ENCODE measurements at places on chromosomes 3 and 15.

DNA sequence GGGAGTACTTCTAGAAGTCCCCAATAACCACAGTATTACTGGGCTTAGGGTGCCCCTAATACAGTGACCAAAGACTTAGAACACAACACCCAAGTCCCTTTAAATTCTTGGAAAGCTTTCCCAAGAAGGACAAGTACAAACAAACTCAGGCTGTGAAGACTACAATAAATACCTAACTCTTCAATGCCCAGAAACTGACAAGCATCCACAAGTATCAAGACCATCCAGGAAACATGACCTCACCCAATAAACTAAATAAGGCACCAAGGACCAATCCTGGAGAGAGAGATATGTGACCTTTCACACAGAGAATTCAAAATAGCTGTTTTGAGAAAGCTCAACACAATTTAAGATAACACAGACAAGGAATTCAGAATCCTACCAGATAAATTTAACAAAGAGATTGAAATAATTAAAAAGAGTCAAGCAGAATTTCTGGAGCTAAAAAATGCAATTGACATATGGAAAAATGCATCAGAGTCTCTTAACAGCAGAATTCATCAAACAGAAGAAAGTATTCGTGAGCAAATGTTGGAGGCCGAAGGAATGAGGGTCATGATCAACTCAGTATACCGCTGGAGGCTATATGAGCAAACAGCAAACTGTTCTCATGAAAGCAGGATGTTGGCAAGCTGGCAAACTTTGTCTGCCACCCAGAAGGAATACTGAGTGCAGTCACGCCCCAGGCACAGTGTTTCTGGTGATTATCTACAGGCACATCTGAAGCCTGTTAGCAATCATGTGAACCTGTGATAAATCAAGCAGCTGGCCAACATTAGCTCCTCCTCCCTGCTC lies 87.0 kb upstream of the NECTIN3 start:
- no peak overlapping the region for H3K27ac ChIP-seq
- no peak for DNase-seq
- no peaks in the 10 kb centered on the region for H3K27me3 ChIP-seq
- no peaks in the 10 kb centered on the region for H3K36me3 ChIP-seq
- no peaks in the 10 kb centered on the region for H3K4me1 ChIP-seq
- no peak overlapping the region for H3K4me3 ChIP-seq

- H3K4me1 ChIP-seq = no peaks in the 10 kb centered on the region
- H3K36me3 ChIP-seq = no peaks in the 10 kb centered on the region
- H3K27ac ChIP-seq = no peak overlapping the region
- no peaks in the 10 kb centered on the region for H3K27me3 ChIP-seq
Measured at GRCh38 chr3:138139691-138140090, 7.5 kb upstream of the A4GNT start.

DNA sequence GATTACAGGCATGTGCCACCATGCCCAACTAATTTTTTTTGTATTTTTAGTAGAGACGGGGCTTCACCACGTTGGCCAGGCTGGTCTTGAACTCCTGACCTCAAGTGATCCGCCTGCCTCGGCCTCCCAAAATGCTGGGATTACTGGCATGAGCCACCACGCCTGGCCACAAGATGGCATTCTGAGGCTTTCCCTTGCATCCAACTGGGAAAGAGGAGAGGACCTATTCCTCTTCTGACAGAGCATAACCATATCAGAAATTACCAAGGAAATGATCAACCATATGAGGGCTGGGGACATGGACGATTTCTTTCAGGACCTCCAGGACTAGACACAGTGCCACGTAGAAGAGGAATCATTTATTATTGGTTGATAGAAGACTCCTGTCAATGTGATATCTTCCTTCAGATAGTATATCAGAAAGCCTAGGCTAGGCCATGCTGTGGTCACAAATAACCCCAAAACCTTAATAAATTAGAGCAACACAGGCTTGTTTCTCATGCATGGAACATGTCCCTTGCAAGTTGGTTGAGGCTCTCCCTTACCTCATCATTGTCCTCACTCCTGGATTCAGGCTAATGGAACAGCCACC lies 372.3 kb upstream of the IL12A start:
- no peaks in the 10 kb centered on the region for H3K27me3 ChIP-seq
- no peak overlapping the region for H3K27ac ChIP-seq
- H3K4me1 ChIP-seq = no peaks in the 10 kb centered on the region
- DNase-seq = no peak

DNA sequence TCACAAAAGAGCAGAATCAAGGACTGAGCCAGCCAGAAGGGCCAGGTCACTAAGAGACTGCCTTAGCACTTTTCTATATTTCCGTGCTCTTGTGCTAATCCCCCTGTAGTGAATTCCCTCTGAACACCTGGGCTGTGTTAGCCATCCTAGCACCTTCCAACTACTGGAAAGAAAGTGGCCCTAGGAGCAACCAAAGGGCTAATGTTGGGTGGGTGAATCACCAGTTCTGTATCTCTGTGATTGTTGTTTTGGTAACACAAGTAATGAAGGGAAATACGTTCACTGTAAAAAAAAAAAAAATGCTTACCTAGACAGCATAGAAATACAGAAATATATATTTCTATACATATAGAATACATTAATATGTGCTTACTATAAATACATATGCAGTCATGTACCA lies 43.9 kb downstream of the PXYLP1 start:
- H3K36me3 ChIP-seq = peaks cover 3% of the 10 kb centered on the region
- peaks cover 17% of the 10 kb centered on the region for H3K4me1 ChIP-seq
- H3K27me3 ChIP-seq = no peaks in the 10 kb centered on the region

DNA sequence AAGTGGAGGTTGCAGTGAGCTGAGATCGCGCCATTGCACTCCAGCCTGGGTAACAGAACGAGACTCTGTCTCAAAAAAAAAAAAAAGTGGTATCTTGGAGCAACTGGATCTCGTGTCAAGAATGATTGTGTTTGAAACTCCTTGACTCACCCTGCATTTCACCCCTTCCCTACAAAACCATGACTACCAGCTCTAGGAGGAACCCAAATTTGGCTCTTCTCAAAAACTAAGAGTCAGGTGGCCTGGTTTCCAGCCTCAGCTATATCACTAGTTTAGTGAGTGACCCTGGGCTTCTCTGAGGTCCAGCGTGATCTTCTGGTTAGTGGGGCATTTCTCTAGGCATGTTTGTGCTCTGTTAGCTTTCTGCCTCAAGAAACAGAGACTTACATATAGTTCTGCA lies 222.1 kb downstream of the FAM43A start:
- H3K4me3 ChIP-seq = no peak overlapping the region
- H3K36me3 ChIP-seq = no peaks in the 10 kb centered on the region
- H3K27ac ChIP-seq = no peak overlapping the region
- no peaks in the 10 kb centered on the region for H3K4me1 ChIP-seq
- no peaks in the 10 kb centered on the region for H3K27me3 ChIP-seq
- no peak for DNase-seq

DNA sequence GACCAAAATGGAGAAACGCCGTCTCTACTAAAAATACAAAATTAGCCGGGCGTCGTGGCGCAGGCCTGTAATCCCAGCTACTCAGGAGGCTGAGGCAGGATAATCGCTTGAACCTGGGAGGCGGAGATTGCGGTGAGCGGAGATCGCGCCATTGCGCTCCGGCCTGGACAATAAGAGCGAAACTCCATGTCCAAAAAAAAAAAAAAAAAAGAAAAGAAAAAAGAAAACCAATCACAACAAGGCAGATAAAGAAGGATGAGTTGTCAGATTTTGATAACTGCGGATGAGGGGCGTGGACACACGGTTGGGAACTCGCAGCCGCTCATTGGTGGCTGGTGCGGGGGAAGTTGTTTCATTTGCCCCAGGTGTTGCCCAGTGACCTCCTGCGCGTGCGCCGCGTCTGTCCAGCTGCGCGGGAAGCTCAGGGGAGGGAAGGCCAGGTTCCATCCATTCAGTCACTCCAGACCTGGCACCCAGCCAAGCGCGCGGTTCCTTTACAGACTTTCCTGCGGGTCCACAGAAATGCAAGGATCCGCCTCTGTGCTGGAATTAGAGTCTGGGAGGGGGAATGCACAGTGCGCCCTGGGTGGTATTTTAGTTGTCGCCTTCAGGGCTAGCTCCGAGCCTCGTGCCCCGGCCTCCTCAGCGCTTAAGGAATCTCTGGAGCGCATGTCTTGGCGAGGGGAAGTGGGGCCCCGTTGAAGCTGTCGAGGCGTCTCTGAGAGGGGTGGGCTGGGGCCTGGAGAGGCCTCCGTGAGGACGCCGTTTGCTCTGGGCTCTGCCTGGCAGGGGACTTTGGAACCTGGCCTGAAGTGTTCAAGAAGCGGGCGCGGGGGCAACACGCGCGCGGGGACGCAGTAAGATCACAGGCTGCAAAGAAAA lies 708 bp upstream of the GCHFR start:
- H3K36me3 ChIP-seq = no peaks in the 10 kb centered on the region
- DNase-seq = peak; percentile 93
- H3K4me1 ChIP-seq = peaks cover 53% of the 10 kb centered on the region
- peak overlapping the region; percentile 70 for H3K4me3 ChIP-seq
- no peaks in the 10 kb centered on the region for H3K27me3 ChIP-seq
- H3K27ac ChIP-seq = peak overlapping the region; percentile 77

- no peaks in the 10 kb centered on the region for H3K27me3 ChIP-seq
- H3K27ac ChIP-seq = no peak overlapping the region
- no peak for DNase-seq
- no peak overlapping the region for H3K4me3 ChIP-seq
Measured at GRCh38 chr15:50190723-50191122, 8.7 kb downstream of the SLC27A2 start.

DNA sequence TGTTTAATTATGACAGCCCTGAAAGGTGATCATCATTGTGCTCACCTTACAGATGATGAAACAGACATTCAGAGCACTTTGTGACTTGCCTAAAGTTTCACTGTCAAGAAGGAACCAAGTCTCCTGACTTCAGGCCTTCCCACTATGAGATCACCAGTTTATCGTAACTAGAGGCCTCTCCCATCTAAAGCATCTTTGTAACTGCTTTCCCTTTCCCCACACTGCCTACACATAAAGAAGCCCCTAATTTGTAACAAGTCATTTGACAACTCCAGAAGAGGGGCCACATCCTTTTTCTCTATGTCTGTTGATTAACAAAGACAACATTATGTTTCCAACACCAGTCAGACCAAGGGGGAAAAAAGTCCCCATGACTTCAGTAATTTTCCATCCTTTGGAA lies 1.1 kb downstream of the KLHL6 start:
- H3K4me3 ChIP-seq = peak overlapping the region; percentile 19
- DNase-seq = no peak
- H3K27me3 ChIP-seq = no peaks in the 10 kb centered on the region
- H3K4me1 ChIP-seq = no peaks in the 10 kb centered on the region
- H3K36me3 ChIP-seq = no peaks in the 10 kb centered on the region

DNA sequence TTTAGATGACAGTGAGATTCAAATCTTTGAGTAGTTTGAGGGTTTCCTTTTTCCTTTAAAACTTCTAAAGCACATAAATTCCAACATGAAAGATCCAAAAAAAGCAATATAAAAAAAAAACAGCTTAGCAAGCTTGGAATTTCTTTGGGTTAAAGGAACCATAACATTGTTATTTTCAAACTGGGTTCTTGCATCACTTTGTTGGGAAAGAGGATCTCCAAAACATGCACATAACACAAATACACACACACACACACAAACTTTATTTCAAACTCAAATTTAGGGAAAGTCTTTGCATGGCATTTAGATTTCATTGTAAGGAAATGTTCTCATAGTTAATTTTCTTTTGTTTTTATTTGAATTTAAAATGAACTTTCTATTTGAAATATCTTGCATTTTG lies 79.2 kb upstream of the COL8A1 start:
- H3K36me3 ChIP-seq = no peaks in the 10 kb centered on the region
- DNase-seq = no peak
- H3K4me1 ChIP-seq = no peaks in the 10 kb centered on the region
- no peak overlapping the region for H3K27ac ChIP-seq

GRCh38 chr3:86723433-86723832 lies 267.5 kb downstream of the VGLL3 start:
- H3K36me3 ChIP-seq = no peaks in the 10 kb centered on the region
- DNase-seq = no peak
- H3K27ac ChIP-seq = no peak overlapping the region
- H3K4me1 ChIP-seq = no peaks in the 10 kb centered on the region
- no peak overlapping the region for H3K4me3 ChIP-seq
- H3K27me3 ChIP-seq = no peaks in the 10 kb centered on the region

DNA sequence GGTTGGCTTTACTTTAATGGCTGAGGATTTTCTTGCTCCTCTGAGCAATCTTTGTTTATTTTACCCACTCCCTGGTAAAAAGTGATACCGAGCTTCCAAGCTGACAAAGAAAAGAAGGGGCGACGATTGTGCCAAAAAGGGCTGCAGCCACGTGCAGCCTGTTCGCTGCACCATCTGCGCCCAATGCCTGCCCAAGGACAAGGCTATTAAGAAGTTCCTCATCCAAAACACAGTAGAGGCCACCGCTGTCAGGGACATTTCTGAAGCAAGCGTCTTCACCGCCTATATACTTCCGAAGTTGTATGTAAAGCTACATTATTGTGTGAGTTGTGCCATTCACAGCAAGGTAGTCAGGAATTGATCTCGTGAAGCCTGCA lies 4.4 kb downstream of the ARHGAP31 start:
- H3K4me1 ChIP-seq = peaks cover 53% of the 10 kb centered on the region
- H3K27ac ChIP-seq = no peak overlapping the region
- H3K36me3 ChIP-seq = no peaks in the 10 kb centered on the region
- H3K27me3 ChIP-seq = no peaks in the 10 kb centered on the region

GRCh38 chr3:144358191-144358590 lies 386.6 kb downstream of the DIPK2A start:
- H3K4me1 ChIP-seq = no peaks in the 10 kb centered on the region
- H3K4me3 ChIP-seq = no peak overlapping the region
- H3K27me3 ChIP-seq = no peaks in the 10 kb centered on the region

- H3K4me3 ChIP-seq = no peak overlapping the region
- no peak for DNase-seq
- no peaks in the 10 kb centered on the region for H3K27me3 ChIP-seq
- H3K27ac ChIP-seq = no peak overlapping the region
- no peaks in the 10 kb centered on the region for H3K4me1 ChIP-seq
Measured at GRCh38 chr3:111684640-111685039, 89.5 kb upstream of the ZBED2 start.

- DNase-seq = no peak
- H3K4me1 ChIP-seq = no peaks in the 10 kb centered on the region
- H3K27me3 ChIP-seq = no peaks in the 10 kb centered on the region
- H3K36me3 ChIP-seq = peaks cover 7% of the 10 kb centered on the region
- no peak overlapping the region for H3K27ac ChIP-seq
Measured at GRCh38 chr3:138023754-138024153, 13.8 kb downstream of the CLDN18 start.

GRCh38 chr3:11562277-11562881 lies 81.3 kb downstream of the VGLL4 start:
- peaks cover 61% of the 10 kb centered on the region for H3K36me3 ChIP-seq
- H3K4me3 ChIP-seq = no peak overlapping the region
- H3K27ac ChIP-seq = peak overlapping the region; percentile 65
- H3K27me3 ChIP-seq = no peaks in the 10 kb centered on the region
- peak; percentile 54 for DNase-seq
- peaks cover 78% of the 10 kb centered on the region for H3K4me1 ChIP-seq

GRCh38 chr3:67349551-67350174 lies 304.7 kb downstream of the SUCLG2 start:
- no peaks in the 10 kb centered on the region for H3K27me3 ChIP-seq
- H3K27ac ChIP-seq = no peak overlapping the region
- no peaks in the 10 kb centered on the region for H3K4me1 ChIP-seq
- H3K36me3 ChIP-seq = no peaks in the 10 kb centered on the region
- no peak for DNase-seq

Measured in suprapubic skin (tissue), 4 donors.